ENCODE measurements at places on chromosomes 16 and 17.

- DNase-seq, result no peak
Observed at GRCh38 chr17:38421171-38421841, 7.0 kb upstream of the ARHGAP23 start.

DNA sequence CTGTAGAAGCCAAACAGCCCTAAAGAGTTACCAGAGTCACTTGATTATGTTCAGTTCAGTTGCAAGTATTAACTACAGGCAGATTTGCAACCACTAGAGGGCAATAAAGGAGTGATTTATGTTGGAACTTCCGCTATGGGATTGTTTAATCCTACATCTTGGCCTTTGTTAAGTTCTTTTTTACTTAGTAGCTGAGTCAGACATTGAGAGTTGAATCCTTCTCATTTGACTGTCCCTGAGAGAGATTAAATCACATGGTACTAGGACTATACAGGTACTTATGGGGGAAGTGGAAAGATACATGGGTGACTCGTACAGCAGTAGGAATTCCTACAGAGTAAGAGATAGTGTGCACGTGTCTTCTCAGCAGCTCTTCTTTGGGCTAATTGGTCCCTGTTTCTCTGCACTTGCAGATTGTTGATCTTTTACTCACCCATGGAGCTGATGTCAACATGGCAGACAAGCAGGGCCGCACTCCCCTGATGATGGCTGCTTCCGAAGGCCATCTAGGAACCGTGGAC is 40.3 kb downstream of the CYB561 start:
- peak; percentile 36 for DNase-seq

DNA sequence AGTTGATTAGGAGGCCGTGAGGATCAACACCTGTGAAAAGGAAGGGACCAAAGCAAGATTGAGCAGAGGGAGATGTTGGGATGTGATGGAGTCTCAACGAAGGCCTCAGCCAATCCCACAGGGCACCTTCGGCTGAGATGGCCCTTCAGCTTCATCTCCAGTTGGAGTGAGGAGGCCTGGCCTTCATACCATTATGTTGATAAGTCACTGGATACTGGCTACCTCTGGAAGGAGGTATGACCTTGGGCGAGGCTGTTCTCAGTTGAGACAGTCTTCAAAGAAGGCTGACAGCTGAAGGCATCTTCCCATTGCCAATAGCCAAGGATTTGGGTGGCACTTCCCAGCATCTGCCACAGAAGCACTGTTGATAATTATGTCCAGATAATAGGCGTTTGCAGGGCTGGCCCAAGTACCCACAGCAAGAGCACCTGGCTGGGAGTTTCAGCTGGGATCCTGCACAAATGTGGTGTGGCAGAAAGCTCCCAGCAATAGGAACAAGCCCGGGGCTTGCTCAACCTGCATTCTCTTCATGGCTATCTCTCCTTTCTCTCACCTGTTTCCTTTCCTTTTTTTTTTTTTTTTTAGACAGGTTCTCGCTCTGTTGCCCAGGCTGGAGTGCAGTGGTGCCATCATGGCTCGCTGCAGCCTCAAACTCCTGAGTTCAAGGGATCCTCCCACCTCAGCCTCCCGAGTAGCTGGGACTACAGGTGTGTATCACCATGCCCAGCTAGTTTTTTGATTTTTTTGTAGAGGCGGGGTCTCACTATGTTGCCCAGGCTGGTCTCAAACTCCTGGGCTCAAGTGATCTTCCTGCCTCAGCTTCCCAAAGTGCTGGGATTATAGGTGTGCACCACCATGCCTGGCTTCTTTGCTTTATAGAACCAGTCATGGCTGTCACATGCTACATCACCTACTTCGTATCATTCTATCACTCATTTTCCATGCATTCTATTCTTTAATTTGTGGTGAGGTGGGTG is 18.2 kb upstream of the MAP3K14 start:
- DNase-seq, result no peak

DNA sequence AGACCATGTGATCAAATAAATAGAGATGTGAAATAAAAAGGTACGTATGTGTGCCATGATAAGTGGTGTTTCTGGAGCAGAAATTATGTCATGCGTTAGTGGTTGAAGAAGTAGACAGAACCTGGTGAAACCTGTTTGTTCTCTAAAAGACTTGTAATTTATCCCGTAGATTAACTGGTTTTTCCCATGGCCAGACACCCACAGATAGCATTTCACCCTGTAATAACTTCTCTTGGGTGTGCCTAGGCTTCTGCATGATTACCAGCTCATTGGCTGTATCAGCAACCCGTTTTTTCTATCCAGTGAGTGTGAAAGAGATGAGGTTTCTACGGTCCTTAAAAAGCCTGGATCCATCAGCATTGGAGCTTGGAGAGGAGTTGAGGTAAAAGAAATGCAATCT is 471.3 kb downstream of the NPIPA7 start:
- DNase-seq, result no peak

DNA sequence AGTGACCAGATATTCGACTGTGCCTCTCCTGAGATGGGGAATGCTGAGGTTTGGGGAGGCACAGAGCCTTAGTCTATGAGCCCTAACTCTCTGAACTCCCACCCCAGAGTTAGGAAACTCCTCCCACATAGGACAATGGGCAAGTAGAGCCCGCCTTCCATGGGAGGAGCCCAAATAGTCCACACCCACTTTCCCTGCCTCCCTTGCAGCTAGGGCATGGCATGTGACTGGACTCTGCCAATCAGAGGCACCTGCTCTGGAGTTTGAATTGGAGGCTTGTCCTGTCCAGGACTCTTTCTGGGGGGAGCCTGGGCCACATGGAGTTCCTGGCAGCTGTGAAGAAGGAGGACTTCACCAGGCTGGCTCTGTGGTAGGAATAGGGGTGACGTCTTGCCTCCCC is 48.4 kb downstream of the SOCS1 start:
- DNase-seq, result no peak

DNA sequence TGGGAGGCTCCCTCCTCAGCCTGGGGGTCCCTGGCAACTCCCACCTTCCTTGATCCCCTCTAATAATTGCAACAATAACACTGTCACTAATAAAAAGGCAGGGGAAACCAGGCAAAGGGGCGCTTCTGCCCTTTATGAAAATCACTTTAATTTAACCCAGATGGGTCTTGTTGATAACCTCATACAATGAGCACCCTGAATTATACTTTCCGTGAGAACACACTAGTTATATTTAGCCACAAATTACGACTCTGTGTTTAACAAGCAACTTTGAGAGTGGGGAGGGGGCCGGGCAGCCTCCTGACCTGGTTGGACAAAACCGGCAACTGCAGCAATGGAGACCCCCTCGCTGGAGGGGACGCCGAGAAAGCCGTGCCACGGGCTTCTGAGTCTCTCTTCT is 5.7 kb upstream of the BAHCC1 start:
- DNase-seq, result no peak

DNA sequence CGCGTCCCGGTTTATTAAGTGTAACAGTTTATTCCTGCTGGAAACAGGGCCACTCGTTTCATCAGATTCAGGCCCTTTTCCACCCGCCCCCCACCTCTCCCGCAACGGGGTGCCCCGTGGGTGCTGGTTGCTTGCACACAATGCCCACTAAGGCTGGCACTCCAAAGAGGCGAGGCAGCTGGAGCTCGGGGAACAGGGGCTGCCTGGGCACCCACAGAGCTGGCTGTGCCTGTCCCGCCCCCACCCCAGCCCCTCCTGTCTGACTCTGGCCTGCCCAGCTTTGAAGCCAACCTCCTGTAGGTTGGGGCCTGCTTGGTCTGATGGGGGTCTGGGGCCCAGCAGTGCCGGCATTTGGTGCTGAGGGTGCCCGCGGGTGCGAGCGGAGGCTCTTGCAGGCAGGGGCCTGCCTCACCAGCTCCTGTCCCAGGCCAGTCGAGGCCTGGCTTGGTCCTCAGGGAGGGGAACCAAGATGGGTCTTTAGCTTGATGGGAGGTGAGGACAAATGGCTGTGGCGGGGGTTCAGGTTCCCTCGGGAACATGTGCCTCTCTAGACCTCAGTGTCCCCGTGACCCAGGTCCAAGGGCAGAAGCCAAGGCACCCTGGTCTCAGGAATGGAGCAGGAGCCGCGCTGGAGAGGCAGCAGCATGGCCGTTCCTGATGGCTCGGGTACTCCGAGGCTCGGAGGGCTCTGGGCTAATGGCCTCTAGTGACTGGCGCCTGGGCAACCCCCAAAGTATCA is 20.1 kb downstream of the MYBBP1A start:
- no peak for DNase-seq
